ENCODE measurements at places on chromosomes 11 and 22.

DNA sequence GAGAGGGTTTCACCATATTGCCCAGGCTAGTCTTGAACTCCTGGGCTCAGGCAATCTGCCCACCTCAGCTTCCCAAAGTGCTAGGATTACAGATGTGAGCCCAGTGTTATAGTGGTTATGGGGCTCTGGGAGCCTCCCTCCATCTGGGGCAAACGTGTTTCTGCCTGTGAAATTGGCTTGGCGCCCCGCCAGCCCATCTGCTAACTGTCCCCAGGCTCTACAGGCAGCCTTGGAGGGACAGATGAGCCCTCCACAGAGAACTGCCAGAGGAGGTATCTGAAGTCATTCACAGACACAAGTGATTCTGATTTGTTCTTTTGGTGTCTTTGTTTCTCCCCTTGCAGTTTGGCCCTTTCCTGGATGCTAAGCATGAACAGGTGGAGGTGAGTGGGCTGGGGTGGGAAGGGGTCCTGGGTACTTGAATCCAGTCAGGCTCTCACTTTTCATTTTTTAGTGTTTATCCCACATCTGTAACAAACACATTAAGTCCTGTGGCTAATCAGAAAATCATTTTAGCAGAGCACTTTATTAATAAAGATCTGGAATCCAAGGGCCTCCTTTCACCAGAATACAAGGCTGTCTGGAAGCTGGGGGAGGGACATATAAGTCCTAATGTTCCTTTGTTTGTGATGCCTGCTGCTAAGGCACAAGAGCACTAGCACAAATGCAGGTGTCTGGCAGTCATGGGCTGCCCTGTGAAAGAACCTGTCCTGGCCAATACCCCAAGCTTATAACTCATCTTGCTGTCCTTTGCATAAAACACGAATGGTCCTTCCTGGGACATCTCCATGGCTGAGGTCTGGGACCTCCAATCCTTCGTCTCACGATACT is 25.7 kb upstream of the CDC42EP2 start:
- no peak for DNase-seq

DNA sequence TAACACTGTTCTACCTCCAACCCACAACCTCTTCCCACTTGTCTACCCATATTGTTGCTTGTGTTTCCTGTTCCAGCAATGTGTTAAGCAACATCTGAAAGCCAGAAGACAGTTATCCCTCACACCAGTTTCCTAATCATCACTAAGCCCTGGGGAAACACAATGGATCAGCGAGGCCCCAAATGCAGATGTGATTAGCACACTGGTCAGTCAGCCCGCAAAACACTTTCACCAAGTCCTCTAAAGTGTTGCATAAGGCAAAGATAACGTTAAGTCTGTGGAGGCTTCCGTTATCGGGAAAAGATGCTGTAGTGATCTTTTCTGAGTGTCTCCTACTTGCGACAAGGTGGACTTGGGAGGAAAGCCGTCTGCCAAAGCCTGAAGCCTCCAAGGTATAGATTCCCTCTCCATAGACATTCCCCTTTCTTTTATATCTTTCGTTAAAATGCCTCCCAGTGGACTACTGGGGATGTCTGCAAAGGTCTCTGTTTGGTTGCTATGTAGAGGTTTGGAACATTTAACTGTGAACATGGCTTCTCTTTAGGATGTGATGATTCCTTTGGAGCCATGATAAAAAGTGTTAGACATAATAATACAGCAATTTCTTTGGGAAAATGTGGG is at the start of gene MS4A3:
Gene MS4A3, plus strand, starts transcription at position 317 of the 621 bp plus-strand sequence. CDS start 4,496 bp downstream, outside the sequence.
- no peak for DNase-seq

GRCh38 chr11:44766112-44766971 is 39.6 kb downstream of the TSPAN18 start:
- DNase-seq: no peak

DNA sequence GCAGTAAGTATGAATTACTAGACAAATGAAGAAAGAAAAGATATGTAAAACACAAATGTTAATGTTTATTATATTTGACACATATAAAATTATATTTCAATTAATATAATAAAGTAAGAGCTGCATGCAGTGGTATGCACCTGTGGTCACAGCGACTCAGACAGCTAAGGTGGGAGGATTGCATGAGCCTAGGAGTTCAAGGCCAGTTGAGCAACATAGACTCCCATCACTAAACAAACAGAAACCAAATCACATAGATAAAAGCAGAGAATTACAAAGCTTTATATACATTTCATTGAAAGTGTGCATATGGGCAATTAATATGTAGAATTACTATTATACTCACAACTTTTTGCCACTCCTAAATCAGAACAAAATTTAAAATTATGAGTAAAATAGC is 70.0 kb upstream of the HTATIP2 start:
- DNase-seq: no peak

DNA sequence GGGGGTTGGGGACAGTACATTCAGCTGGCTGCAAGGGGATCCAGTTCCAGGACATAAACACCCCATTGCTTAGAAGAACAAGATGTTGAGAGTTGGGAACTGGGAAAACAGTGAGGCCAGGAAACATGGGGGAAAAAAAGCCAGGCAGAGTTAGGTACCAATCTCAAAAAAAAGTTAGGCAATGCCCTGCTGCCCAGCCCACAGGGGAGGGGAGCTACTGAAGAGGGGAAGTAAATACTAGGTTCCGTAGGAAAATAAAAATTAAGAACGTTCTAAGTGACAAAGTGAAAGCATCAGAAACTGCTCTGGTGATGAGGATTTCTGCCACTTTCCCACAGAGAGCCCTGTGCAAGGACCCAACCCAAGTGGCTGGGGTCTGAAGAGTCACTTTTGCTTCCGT is 12.0 kb downstream of the SPTBN2 start:
- DNase-seq: no peak

GRCh38 chr22:46351131-46351735 is 15.7 kb downstream of the TRMU start:
- DNase-seq: no peak

- DNase-seq: no peak
Observed at GRCh38 chr11:35061516-35062440, 77.2 kb upstream of the CD44 start.

DNA sequence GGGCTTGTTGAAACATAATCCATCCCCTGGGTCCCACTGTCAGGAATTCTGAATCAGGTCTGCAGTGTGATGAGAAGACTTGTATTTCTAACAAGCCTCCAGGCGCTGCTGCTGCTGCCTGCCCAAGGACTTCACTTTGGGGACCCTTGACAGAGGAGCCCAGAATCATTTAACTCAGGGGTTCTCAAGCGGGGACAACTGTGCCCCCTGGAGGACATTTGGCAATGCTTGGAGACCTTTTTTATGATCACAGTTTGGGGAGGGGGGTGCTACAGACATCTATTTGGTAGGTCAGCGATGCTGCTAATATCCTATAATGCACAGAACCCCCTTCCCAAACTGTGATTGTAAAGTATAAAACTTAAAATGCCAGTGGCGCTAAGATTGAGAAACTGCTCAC is 312.8 kb downstream of the OPCML start:
- no peak for DNase-seq

DNA sequence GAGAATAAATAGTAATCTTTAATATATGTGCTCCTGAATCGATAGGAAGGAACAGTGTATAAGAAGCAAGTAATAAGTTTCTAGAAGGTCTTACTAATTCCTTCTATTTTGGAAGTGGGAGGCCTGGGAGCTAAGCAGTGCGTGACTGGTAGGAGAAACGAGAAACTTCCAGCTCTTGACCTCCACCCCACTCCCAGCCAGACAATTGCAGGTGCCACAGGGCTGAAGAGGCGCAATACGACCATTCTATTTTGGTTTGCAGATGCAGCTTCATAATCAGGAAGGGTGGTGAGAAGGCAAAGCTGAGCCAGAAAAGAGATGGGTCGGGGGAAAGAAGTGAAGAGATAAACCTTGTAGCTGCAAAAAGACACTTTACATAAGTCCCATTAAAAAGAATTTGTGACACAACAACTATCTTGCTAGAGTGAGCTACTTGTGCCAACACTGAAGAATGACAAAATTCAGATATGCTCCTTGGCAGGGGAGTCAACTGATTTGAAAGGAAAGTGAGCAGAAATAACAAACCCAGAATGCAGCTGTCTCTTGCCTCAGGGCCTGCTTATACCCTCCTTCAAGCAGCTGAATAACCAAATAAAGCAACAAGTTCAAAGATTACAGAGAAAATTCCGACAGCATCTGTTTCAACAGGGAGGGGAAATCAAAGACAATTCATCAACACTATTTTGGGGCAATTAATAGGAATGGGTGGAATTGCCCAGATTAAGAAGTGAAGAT is 35.1 kb downstream of the GRIA4 start:
- no peak for DNase-seq

DNA sequence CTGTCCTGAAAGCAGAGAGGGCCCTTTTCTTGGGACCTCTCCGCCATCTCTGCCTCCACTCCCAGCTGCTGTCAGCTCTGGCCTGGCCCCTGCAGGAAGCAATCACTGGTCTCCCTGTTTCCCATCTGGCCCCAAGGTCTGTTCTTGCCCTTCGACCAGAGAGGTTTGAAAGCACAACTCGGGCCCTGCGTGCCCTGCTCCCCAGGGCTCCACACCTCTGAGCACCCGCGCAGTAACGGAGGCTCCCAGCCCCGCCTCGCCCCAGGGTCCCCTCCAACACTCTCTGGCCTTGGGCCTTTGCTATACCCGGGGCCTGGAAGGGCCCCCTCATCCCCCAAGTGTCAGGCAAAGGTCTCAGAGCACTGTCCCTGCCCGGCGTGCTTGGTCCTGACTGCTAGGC is 7.8 kb upstream of the CD81 start:
- no peak for DNase-seq

GRCh38 chr22:22408731-22409696 is 99.5 kb downstream of the ZNF280B start:
- peak; percentile 54 for DNase-seq

GRCh38 chr11:59807047-59807610 is 3.4 kb downstream of the MRPL16 start:
- DNase-seq: no peak
